ENCODE measurements at places on chromosomes 4 and X.
A peak's percentile ranks its signal among the peaks of the same experiment; 100 is the strongest.

DNA sequence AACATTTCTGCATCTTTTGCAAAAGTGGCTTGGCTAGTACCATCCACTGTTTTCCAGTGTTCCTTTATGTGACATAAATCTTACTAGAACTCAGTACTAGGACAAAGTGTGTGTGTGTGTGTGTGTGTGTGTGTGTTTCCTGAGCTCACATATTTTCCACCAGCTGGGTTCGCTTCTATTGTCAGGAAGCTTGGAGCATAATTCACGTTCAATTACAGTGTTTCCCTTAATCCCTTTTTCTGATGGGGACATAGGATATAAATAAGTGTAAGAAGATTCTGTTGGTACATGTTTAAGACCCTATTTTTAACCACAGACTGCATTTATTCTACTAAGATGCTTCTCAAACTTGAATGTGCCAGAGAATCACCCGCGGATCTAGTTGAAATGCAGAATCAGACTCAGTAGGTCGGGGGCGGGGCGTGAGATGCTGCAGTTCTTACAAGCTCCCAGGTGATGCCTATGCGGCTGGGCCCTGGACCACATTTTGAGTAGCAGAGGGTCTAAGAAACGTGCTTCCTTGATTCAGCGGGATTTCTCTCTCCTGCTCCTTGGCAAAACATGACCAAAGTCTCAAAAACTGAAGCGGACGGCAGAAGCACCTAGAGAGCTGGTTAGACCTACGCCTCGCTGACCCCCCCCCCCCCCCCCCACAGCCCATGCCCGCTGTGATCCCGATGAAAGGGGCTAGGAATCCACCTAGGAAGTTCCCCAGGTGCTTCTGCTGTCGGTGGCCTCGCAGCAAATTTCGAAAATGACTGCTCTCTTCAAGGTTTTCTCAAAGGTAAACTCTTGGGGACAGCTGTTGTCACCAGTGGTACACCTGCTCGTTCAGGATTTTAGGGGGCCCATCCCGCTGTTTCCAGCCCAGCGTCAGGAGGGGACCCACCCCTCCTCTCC is 797 bp downstream of the CD99L2 start:
- DNase-seq, result peak; percentile 22

GRCh38 chr4:138555108-138555507 is 313.0 kb upstream of the SLC7A11 start:
- no peak for DNase-seq

DNA sequence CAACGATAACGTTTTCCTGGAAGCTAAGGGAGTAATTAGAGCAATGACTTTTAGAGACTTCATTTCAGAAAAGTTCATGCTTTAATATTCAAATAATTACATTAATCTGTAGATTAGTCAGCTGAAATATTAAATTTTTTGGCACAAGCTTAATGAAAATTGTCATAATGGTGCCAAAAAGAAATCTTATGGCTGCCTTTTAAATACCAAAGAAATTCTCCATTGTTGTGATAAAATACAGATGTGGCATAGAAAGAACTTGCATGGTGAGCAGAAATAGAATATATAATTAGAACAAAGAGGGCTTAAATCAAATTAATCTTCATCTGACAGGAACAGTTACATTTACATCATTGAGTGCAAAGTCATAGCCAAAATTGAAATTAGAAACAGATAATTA is 263.5 kb downstream of the AFF2 start:
- no peak for DNase-seq

DNA sequence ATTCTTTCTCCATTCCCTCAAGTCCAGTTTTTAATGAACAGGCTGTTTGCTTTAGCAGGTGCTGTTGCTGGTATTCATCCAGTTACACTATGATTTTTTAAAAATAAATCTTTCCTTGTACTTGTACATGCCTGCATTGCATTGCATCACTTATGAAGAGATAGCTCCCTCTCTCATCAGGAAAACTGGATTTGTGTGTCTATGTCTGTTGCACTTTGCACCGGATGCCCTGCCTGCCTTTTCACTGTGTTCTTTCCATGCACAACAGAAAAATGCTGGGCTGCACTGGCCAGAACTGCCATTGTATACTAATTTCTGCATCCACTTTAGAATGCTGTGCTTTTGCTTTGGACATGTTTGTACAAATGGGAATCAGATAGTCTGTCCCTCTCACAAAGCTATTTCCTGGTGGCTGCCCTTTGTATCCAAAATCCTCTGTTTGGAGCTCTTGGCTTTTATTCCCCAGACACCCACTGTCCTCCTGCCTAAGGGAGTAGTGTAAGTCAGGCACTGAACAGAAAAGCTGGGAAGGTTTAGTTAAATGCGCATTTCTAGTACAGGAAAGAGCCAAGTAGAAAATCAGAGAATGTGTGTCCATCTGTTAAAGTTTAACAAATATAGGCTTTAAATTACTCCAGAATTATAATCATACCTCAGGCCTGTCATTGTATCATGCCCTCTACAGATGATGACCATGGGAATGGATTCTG is 119.1 kb downstream of the MBNL3 start:
- DNase-seq, result no peak

DNA sequence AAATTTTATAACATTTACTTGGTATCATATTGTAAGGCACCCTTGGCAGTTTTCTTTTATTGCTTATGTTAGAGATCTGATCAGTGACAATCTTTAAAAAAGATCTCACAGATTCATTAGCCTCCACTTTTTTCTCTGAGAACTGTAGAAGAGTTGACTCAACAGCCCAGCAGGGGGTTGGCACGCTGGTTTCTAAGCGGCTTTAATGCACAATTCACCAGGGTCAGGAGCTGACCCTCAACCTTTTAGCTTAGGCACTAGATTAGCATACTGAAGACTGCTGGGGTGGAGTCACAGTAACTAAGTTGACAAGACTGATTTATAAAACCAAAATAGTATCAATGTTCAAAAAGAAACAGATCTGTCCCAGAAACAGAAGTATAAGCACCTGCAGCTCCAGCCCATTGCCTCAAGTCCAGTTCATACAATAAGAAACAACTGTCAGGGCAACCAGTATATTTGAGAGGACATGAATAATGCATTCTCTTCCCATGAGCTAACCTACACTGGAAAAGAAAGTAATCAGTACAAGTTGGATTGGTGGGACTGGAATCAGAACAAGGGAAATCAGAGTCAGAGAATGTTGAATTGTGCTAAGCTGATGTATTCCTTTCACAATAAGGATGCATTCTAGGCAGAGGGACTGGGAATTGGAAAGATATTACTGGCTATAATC is 77.6 kb downstream of the PDE5A start:
- DNase-seq, result no peak

Data from tibial artery (tissue), 4 donors.